Fibroblast of skin of scalp (primary cell): ENCODE measurements at places on chromosomes 1 and 21.
A peak's percentile ranks its signal among the peaks of the same experiment; 100 is the strongest.

GRCh38 chr1:26259578-26259977 lies 20.3 kb upstream of the SH3BGRL3 start:
- no peak for DNase-seq

- no peak for DNase-seq
These were observed 81.2 kb downstream of the ADCY10 start for GRCh38 chr1:167832693-167833092.

DNA sequence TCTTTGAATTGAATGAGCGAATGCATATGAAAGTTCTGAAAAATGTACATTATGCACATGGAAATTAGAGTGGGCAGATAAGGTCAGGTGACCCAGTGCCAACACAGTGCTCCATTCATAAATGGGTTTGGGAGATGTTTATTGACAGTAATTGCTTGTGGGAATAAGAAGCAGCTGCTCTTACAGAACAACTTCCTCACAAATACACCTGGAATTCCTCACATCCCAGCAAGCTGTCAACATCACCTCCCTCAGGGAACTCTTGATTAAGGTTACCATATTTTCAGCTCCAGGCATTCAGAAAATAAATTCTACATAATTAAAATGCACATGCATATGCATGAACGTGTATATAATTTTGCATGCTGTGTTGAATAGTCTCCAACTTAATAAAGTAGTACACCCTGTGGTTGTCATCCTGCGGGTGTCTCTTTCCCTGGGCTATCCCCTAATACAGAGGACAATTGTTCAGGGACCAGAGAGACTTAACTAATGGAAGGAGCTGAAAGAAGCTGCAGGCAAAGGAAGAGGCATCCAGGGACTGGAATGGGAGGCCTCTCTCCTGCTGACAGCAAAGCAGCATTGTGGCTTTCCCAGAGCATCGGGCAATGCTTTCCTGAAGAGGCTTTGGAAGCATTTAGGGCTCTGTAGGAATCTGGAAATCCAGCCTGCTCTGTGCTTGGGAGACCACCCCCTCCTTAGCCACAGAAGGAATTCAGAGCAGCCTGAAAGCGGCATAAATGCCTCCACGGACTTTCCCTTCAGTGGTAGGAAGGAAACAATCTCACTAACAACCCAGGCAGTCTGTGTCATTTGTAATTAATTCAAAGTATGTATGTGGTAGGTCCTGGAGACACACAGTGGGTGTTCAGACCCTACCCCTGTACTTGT lies 55.2 kb upstream of the GNG12 start:
- DNase-seq: peak; percentile 94

- DNase-seq: peak; percentile 90
These were observed 8.1 kb downstream of the NGF start for GRCh38 chr1:115329965-115330364.

GRCh38 chr1:151361883-151362282 lies 10.6 kb downstream of the SELENBP1 start:
- no peak for DNase-seq

DNA sequence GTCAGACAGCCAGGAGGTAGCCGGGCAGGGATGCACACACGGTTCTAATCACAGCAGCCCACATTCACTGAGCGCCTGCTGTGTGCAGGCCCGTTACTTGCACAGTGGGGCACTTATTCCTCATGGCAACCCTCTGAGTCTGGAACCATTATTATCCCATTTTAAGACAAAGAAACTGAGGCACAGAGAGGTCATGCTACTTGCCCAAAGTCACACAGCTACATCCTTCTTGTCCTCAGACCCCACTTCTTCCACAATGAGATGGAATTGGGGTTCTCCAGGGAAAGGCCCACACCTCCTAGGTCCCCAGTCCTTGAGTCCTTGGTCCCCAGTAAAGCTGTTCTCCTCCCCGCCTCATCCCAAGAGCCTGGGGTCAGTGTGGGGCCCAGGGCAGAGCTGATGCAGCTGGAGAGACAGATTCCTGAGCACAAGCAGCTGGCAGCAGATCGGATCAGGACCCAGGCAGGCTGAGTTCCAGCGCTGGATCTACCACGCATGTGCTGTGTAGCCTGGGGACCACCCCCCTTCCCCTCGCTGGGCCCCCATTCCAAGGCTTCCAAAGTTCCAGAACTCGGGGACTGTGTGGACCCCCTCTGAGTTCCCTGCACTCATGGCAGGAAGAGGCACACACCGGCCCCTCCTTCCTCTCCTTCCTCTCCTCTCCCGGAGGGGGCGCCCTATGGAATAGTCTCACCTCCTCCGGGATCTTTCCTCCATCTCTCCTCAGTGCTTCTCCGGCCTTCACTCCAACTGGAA lies 393.4 kb downstream of the MATN1 start:
- no peak for DNase-seq

GRCh38 chr21:31348188-31348587 lies 4.1 kb upstream of the TIAM1 start:
- DNase-seq: no peak

GRCh38 chr1:154454386-154455120 lies 47.5 kb upstream of the TDRD10 start:
- DNase-seq: no peak

- no peak for DNase-seq
These were observed 1003.0 kb upstream of the NCAM2 start for GRCh38 chr21:19995253-19995652.

GRCh38 chr1:178926046-178926445 lies 55.2 kb upstream of the ANGPTL1 start:
- no peak for DNase-seq

- no peak for DNase-seq
These were observed 1699.6 kb downstream of the KCNT2 start for GRCh38 chr1:194908643-194909042.

DNA sequence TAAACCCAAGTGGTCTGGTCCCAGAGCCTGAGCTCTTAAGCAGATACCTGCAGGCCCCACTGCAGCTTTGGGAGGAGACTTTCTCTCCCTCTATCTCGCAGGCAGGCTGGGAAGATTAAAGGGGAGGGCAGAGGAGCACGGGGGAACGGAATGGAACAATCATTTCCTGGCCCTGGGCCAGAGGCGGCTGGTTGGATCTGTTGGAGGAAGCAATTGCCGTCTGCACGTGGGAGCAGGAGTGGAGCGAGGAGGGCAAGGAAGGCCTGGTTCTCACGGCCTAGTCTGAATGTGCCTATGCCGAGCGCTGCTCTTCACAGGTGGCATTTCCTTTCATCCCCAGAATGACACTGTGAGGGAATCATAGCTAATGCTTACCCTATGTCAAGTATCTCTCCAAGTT lies 23.7 kb downstream of the NKAIN1 start:
- DNase-seq: peak; percentile 15
